ENCODE measurements at places on chromosomes 3 and 15. TPM values are rescaled to one million over a fixed set of nuclear protein-coding genes. Genes with fewer than 3 reads are reported as not detected.

Gene RTP2
- not detected for total RNA-seq

Gene RTP1
- not detected for total RNA-seq

Gene GPR87
- total RNA-seq, result not detected

Gene GALNT15
- total RNA-seq, result 9.1 TPM

Gene HHLA2
- total RNA-seq, result not detected

Gene LMAN1L
- not detected for total RNA-seq

Gene LIPC
- total RNA-seq, result 0.63 TPM

Gene ISL2
- not detected for total RNA-seq

Gene ADGRG7
- not detected for total RNA-seq

Gene CPB1
- total RNA-seq, result not detected

Gene COL8A1
- total RNA-seq, result 133 TPM

Gene THSD4
- total RNA-seq, result 120 TPM

Gene TGM4
- not detected for total RNA-seq

Gene ACSBG1
- total RNA-seq, result not detected

Gene PLA2G4E
- total RNA-seq, result not detected

Gene SCN11A
- total RNA-seq, result under 0.01 TPM

Gene AP3B2
- total RNA-seq, result 0.39 TPM

Gene GNB5
- 53.7 TPM for total RNA-seq

Gene GOLGA8J
- not detected for total RNA-seq

Measured in smooth muscle cell of the pulmonary artery (primary cell).